Ovary (tissue), 10 donors: ENCODE measurements at places on chromosomes 1 and 21. TPM values are rescaled to one million over a fixed set of nuclear protein-coding genes. Genes with fewer than 3 reads are reported as not detected.
A peak's percentile ranks its signal among the peaks of the same experiment; 100 is the strongest.

GRCh38 chr1:43372172-43372571, 4.4 kb upstream of the ELOVL1 start:
- no peak overlapping the region for H3K27ac ChIP-seq
- no peak overlapping the region for H3K4me3 ChIP-seq
- peaks cover 5% of the 10 kb centered on the region for H3K4me1 ChIP-seq
- DNase-seq: no peak
- no peaks in the 10 kb centered on the region for H3K36me3 ChIP-seq

- H3K36me3 ChIP-seq: no peaks in the 10 kb centered on the region
- H3K27ac ChIP-seq: no peak overlapping the region
- peaks cover 24% of the 10 kb centered on the region for H3K4me1 ChIP-seq
- peak; percentile 72 for DNase-seq
These were observed 31.0 kb downstream of the SLC45A1 start for GRCh38 chr1:8348777-8349472.

The KRTAP19-1 gene
- not detected for total RNA-seq

The MROH9 gene
- not detected for total RNA-seq

- DNase-seq: no peak
- H3K27me3 ChIP-seq: no peaks in the 10 kb centered on the region
- peak overlapping the region; percentile 32 for H3K4me3 ChIP-seq
- no peak overlapping the region for H3K27ac ChIP-seq
- no peaks in the 10 kb centered on the region for H3K36me3 ChIP-seq
These were observed 854 bp downstream of the MYCL start for GRCh38 chr1:39900662-39901463.

The PRELP gene
- 74.8 TPM for total RNA-seq

The SLC2A5 gene
- 5.3 TPM for total RNA-seq

The LMOD1 gene
- total RNA-seq: 92.6 TPM

The SERPINC1 gene
- not detected for total RNA-seq

The DNASE2B gene
- 1.6 TPM for total RNA-seq

The TEDDM1 gene
- total RNA-seq: not detected
